ENCODE measurements at places on chromosomes 2 and 18.
A peak's percentile ranks its signal among the peaks of the same experiment; 100 is the strongest.

GRCh38 chr2:171483793-171484192 lies 38.5 kb upstream of the CYBRD1 start:
- no peak for DNase-seq

- DNase-seq = peak; percentile 2
These were observed 1045.7 kb upstream of the CELF4 start for GRCh38 chr18:38611036-38611964.

DNA sequence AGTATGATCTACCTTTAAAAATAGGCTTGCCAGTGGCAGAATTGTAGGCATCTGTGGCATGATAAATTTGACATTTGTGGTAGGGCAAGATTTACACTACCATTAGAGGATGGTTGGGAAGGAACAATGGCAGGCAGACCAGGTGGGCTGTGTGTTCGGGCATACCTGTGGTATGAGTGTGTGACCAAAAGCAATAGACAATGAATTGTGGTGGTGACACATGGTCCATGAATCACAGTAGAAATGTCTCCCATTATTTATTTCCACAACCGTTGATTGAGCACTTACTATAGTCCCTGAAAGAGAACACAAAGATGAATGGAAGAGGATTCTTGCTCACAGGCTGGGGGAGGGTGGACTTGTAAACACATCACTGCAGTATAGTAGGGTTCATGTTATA lies 29.9 kb upstream of the RUFY4 start:
- DNase-seq = no peak

- DNase-seq = no peak
These were observed 60.2 kb downstream of the CAVIN2 start for GRCh38 chr2:191786694-191787093.

- no peak for DNase-seq
These were observed 6.6 kb downstream of the ARHGAP25 start for GRCh38 chr2:68741238-68741637.

GRCh38 chr18:36349552-36349951 lies 52.0 kb downstream of the FHOD3 start:
- no peak for DNase-seq
